Substantia nigra (tissue), 51 donors: ENCODE measurements at places on chromosomes 3 and 15.

- DNase-seq: no peak
Observed at GRCh38 chr3:53239800-53240199, 16.0 kb downstream of the TKT start.

DNA sequence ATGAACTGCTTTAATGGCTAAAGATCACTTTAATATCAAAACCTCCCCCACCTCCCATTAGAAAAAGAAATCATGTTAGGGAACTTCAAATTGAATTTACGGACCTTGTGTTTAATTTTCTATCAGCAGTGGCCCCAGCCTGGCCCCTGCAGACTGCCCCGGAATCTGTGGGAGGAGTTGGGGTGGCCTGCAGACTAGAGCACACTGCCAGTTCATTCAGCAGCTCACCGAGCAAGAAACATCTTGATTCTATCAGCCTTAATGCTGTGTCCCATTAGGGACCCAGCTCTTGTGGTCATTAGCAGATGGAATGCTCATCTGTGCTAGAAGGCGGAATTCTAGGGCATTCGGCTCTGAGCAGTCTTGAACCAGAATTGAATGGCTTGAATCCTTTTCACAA lies 54.2 kb downstream of the FLNB start:
- no peak for DNase-seq

DNA sequence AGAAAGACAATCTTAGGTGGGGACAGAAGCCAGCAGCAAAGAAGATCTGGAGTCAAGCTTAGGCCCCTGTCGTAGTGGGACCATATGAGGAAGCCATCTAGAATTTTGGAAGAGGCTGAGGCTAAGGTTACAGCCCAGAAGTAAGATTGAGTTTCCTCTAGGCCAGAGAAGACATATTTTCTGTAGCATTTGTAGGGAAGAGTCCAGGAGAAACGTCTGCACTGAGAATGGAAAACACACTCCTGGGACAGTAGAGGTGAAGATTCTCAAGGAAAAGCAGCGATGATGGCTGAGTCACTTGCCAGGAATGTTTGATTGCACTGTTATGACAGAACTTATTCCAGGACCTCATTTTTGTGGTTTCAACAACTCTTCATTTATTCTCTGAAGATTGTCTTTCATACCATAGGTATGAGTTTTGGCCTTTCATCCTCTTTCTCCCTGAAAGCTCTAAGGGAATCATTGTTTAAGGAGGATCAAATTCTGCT lies 107.2 kb downstream of the GTPBP8 start:
- DNase-seq: no peak

GRCh38 chr3:136752172-136752421 lies at the start of gene STAG1:
STAG1 (minus strand) TSS chr3:136752378; CDS start chr3:136630898, 121,480 bp downstream.
- no peak for DNase-seq

- no peak for DNase-seq
Observed at GRCh38 chr3:187521546-187521945, 148.6 kb downstream of the SST start.

- no peak for DNase-seq
Observed at GRCh38 chr15:99050328-99050980, 42.9 kb upstream of the PGPEP1L start.

DNA sequence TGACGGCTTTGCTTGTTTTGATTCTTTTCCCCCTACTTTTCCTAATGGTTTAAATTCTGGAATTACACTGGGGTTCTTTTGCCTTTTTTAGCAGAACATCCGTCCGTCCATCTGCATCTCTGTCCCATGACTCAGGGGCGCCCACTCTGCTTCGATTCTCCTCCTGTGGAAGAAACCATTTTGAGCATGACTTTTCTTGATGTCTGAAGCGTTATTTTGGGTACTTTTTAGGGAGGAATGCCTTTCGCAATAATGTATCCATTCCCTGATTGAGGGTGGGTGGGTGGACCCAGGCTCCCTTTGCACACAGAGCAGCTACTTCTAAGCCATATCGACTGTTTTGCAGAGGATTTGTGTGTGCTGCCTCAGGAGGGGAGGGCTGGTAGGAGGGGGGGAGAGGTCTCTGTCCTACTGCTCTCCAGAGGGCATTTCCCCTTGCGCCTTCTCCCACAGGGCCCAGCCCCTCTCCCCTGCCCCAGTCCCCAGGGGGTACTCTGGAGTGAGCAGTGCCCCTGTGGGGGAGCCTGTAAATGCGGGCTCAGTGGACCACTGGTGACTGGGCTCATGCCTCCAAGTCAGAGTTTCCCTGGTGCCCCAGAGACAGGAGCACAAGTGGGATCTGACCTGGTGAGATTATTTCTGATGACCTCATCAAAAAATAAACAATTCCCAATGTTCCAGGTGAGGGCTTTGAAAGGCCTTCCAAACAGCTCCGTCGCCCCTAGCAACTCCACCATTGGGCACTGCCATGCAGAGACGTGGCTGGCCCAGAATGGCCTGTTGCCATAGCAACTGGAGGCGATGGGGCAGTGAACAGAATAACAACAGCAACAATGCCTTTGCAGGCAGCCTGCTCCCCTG lies 19.5 kb upstream of the BSN start:
- DNase-seq: peak; percentile 20

- no peak for DNase-seq
Observed at GRCh38 chr3:53464424-53464823, 30.0 kb upstream of the CACNA1D start.

GRCh38 chr3:10023587-10024310 lies 2.5 kb upstream of the FANCD2 start:
- no peak for DNase-seq

- no peak for DNase-seq
Observed at GRCh38 chr15:48006031-48006511, 114.7 kb upstream of the SLC24A5 start.

DNA sequence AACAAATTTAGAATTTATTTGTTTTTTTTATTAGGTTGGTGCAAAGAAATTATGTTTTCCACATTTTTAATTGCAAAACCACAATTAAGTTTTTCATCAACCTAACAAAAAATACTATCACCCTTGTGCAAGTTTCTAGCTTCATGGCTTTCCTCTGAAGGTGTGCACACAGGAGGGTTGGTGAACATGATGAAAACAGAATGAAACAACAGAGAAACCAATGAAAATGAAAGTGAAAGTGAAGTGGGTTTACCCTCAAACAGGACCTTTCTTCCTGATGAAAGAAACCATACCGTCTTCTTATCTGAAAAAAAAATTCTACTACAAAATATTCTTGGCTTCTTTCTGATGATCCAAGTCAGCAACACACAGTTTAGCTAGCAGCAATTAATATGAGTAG lies 71.9 kb upstream of the FEZF2 start:
- DNase-seq: no peak

DNA sequence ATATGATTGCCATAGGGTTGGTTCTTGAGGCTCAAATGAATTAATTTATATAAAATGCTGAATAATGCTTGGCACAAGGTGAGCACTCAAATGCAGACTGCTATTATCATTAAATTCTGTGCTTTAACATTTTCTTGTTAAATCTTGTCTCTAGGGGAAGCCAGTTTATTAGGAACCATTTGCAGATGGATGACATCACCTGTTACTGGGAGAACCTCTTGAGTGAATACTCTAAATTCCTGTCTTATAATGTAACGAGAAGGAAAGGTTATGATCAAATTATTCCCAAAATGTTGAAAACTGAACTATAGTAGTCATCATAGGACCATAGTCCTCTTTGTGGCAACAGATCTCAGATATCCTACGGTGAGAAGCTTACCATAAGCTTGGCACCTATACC lies 6.2 kb upstream of the TIMMDC1 start:
- no peak for DNase-seq

- DNase-seq: no peak
Observed at GRCh38 chr15:48400086-48400485, 68.9 kb downstream of the DUT start.

DNA sequence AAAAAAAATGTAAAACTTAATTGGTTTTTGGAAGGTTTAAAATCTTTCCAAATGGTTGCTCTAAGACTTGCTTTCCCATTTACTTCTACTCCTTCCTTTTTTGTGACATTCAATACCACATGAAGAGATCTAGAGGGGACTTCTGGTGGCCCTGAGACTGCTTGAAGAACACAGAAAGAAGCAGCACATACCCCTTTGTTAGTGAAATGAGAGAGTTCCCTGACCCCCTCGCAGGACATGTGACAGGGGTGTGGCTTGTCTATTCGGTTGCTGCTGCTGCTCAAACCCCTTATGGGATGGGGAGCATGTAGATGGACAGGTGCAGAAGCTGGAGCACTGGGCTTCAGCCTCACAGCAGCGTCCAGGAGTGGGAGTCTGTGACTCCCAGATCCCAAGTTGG lies 71.0 kb downstream of the ZMAT3 start:
- no peak for DNase-seq

DNA sequence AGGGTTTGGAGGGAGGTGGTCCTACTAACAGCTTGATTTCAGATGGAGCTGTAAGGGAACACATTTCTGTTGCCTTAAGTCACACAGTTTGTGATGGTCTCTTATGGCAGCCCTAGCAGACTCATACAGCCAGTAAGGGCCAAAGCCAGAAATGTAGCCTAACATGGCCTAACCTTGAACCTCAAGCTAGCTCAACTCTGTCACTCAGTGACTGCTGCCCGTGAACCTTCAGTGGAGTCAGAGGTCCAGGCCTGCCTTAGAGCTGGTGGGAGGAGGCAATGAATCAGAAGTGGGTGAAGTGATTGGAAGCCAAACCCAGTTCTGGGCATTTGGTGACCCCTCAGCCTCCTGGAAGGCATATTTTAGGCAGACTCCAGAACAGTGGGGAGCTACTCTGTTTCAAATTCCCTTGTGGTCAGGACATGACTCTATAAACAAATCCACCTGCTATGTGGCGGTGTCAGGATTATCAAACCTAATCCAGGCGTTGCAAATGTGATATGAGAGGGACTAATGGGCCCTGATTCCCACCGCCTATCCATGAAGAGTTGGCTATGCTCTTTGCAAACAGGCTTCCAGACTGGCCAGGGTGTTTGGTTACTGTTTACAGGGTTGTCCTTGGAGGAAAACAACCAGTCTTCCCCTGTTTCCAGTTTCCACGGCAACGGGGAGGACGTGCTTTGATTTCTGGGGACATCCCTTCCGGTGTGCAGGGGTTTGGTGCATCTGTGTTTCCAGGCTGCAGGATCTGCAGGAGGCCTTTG lies 105.9 kb upstream of the AGBL1 start:
- no peak for DNase-seq

DNA sequence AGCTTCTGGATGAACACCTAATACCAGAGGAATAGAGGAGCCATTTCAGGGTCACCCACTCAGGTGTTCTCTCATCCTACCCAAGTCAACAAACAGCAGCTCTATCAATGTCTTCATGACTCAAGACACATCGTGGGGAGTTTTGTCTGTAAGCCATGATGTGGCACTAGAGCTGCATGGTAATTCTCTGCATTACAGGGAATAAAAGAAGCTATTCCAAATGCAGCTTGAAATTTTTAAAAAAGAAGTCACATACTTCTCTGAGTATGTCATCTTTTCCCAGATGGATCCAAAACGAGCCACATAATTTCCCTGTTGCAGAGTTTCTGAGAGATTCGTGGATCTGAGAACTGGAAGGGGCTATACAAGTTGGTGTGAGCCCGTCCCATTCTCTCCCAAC lies 6.1 kb upstream of the THSD4 start:
- no peak for DNase-seq

DNA sequence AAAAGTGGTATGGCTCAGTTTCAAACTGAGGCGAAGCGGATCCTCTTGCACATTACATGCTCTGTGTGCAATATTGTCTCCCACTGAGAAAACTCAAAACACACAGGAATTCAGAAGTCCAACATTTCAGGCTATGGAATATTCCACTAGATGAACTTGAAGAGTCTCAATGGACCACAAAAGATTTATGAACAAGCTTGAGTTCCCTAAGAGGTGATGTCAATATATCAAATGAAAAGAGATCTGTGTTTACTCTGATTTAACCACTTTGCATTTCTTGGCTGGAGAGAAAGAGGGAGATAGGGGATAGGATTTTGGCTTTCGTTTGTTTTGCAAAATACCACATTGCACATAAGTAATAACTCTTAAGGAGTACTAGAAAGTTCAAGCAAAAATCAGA lies 20.3 kb downstream of the PDZRN3 start:
- DNase-seq: no peak

DNA sequence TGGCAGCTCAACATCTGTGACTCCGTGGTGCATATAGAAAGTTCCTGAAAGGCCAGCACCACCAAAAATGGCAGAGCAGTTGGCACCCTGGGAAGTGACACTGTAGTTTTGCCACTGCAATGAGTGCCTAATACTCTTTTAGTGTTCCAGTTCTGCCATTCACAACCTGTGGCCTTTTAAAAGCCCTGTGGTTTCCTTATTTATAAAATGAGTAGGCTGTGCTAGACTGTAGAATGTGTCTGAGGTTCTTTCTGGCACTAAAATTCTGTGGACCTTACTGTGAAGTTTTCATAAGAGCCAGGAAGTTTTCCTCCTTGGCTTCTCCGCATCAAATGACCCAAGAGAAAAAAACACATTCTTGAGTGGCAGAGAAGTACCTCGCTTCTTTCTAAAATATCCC lies 74.1 kb downstream of the MME start:
- DNase-seq: no peak

DNA sequence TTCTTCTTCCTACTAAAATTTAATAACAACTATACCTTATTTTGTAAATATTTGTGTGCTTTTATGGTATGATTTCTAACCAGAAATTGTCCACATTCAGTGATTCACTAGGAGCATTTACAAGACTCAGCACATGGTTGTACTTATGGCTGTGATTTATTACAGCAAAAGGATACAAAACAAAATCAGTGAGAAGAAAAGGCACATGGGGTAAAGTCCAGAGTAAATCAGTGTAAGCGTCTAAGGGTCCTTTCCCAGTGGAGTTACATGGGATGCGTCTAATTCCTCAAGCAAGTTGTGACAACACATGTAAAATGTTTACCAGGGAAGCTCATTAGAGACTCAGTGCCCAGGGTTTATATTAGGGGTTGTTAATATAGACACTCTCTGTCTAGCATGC lies 31.1 kb downstream of the RNF13 start:
- no peak for DNase-seq

DNA sequence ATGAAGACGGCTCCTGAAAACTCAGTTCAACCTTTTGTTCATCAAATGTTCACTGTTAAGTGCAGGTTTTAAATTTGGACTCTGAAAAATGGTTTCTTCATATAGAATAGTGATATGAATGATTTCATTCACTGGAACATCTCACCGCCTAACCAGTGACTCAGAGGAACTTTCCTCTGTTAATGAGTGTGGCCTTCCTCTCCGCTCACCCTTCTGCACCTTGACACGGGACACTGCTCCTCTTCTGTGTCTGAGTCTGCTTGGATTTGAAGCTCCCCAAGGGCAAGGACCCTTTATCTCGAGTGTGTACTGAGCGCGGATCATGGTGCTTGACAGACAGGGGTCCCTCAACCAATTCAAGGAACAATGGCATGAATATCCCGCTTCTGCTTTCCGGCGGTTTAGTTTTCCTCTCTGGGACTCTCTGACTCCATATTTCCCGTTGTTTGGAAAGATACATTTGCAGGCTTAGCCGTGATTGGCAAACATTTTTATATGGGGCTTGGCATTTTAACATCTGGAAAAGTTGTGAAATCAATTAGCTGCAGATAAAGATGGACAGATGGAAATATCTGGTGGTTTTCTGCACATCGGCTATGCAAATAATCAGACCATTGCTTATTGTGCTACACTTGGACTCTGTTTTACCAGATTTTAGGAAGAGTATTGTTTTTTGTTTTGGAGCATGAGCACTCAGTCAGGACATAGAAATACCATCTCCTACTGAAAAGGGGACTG lies 20.9 kb downstream of the KBTBD8 start:
- DNase-seq: no peak

GRCh38 chr3:161443921-161444693 lies 52.5 kb upstream of the OTOL1 start:
- DNase-seq: no peak
